Gastroesophageal sphincter (tissue), 4 donors: ENCODE measurements at places on chromosomes 2 and 18.

GRCh38 chr18:78679031-78679430, 300.6 kb upstream of the SALL3 start:
- ATAC-seq: no peak

- no peak for ATAC-seq
Observed at GRCh38 chr18:76558881-76559667, 64.0 kb upstream of the ZNF516 start.

DNA sequence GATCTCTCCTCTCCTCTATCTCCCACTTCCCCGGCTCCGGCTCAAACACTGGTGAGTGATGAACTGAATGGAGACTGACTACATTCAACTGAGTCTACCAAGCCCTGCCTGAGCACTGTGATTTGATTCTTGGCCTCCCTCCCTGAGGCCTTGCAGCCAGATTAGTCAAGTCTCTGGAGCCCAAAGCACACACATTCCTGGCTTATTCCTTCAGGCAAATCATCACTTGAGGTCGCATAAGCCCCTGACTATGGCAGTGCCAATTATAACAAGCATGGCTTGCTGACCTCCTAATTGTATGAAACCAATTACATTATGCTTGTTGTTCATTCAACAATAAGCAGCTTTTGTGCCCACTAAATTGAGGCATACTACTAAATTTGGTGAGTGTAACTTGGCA, 34.6 kb downstream of the EFEMP1 start:
- ATAC-seq: no peak

DNA sequence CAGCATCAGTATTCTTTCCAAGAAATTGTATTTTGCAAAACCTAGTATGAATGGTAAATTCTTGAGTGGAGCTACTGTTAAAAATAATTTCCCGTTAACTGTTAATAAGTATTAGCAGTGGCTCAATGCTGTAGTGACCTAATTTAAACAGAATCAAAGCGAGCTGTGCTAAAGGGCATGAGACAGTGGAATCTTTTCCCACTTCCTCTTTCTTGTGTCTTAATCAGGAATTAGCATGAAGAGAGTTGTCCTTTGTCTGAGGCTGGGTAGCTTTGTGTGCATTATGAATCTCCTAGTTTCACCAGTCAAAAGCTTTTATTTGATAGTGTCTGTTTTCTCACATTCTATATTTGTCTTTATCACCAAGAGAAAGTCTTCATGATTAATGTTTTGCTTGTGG, 298.8 kb upstream of the GCFC2 start:
- ATAC-seq: no peak

DNA sequence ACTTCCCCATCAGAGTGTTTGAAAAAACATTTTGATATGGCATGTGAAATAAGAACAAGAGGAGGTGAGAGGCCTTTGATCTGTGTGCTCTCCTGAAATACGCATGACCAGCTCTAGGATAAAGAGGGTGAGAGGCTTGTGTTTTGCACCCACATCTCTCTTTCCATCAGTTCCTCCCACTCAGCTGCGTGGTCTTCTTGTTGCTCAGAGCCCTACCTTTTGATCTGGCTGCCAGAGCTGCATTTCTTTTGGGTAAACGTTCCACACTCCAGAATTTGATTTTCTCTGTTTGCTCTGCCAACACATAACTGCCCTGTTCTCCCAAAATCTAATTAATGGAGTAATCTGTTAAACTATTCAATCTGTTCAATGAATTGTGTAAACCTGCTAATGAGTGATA, 72.0 kb upstream of the FN1 start:
- no peak for ATAC-seq

GRCh38 chr2:206049392-206049791, 36.6 kb downstream of the INO80D start:
- no peak for ATAC-seq

DNA sequence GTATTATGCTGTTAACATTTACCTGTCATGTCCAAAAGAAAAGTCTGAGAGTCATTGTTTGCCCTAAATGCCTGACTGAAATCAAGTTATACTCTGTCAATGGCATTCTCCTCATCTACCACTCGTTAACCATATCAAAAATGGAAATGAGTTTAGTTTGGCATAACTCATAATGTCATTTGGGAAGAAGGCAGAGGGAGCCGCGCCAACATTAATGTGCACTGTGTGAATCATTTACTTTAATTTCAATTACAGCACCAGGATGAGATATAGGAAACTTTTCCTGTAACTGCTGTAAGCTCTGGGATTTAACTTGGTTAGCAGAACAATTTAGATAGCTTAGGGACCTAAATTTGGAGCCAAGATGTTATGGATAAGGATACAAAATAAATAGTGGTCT, 871.2 kb upstream of the POU3F3 start:
- no peak for ATAC-seq

DNA sequence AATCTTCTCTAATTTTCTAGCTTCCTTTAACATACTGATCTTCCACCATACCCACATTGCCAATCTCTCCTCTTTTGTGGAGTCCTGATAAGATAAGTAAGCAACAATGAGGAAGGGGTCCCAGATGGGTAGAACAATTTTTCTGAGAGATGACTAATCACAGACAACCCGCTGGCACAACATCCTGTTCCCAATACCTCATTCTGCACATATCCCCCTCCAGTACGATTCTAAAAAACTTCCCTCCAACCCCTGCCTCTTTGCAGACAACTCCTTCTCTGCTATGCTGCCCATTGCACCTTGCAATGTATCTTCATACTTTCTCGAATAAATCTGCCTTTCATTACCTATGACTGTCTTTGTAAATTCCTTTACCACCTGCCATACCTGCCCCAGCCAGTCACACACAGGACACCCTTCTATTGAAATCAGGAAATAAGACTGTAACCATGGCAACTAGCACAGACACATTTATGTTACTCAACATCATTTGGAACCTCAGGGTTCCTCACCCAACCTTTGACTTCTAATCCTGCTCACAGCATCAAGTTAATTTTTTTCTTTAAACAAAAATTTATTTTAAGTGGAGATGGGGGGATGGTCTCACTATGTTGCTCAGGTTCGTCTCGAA, 7.4 kb upstream of the EXOC6B start:
- no peak for ATAC-seq

- ATAC-seq: no peak
Observed at GRCh38 chr2:9497017-9497416, 22.7 kb downstream of the IAH1 start.

- ATAC-seq: no peak
Observed at GRCh38 chr2:215531284-215531683, 95.4 kb upstream of the FN1 start.

DNA sequence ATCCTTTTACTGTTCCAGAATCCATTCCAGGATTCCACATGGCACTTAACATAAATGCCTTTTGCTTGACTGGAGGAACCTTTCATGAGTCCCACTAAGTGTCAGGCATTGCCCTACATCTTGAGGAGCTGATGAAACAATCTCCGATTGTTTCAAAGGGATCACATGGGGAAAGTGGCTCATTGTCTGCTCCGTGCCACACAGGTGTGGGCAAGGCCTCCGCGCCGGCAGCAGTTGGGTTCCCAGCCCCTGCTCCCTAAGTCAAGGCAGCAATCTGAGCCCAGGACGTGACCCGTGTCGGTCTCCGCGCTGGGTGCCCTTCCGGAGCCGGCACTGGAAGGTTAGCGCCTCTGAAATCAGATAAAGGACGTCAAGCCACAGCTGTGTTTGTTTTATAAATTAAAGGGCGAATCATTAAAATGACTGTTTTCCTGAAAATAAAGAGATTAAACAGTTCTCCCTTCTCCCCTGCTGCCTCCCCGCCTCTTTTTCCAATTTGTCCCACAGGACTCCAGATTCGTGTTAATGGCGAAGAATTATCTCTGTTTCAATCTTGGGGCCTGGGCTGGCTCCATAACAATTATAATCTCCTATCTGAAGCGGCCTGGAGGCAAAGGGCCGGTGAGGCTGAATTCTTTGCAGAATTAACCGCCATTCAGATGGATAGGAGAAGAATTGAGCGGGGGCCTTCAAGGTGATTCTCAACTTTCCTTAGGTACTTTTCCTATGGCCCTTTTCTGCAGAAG, 84.3 kb upstream of the FZD7 start:
- ATAC-seq: no peak

DNA sequence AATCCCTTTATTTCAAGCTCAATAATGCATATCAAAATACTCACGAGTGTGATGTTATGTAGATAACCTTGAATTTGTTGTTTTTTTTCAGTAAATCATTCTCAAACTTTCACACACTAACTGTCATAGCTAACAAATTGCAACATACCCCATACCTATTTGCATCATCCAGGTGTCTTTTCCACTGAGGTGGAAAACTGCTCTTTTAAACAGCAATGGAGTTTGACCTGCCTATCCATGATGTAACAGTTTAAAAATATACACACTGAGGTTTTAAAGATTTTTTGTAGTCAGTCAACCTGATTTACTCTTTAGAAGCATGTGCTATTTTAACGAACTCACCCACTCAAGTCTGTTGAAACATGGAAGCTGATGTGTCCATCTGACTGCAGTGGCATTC, 298.7 kb downstream of the RND3 start:
- ATAC-seq: no peak

GRCh38 chr2:174729797-174730697, 34.2 kb downstream of the CHRNA1 start:
- ATAC-seq: peak; percentile 55

DNA sequence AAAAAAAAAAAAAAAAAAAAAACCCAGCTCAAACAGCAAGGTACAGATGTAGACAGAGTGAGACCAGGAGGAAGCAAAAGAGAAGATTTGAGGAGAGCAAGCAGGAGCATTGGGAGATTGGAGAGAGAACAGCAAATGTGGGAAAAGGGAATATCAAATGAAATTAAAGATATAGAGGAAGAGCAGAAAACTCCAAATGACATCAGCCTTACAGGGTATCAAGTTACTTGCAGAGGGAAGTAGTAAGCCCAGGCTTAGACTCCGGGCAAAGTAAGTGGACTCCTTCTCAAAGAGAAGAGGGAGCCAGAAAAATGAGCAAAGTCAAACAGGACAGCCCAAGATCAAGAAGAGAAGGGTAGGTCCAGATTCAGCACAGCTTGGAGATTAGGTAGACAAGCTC, 93.3 kb upstream of the PPP1CB start:
- ATAC-seq: no peak

DNA sequence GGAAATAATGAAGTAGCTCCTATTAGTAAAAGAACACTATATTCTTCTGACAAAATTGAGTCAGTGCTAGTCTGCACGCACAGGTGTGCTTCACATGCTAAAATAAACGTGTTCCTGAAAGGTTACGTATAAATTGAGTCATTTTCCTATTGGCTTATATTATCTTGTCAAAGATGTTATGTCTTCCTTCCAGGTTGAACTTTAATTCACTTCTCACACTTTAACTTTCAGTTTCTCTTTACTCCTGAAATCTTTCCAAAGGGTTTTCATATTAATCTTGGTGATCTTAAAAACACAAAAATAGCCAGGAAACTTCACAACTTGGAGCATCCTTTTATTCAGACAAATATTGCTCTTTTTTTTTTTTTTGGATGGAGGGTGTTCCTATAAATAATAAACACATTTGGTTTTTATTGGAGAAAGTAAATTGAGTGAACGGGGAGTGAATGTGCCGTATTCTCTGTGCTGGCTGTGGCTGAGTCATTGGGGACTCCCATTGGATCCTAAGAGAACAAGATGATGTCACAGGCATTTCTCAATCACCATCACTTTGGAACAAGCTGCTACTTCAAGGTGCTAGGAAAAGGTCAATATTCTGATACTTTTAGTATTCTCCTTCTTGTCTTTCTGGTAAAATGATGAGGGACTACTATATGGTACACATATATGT, 150.2 kb upstream of the SPATS2L start:
- ATAC-seq: peak; percentile 85

GRCh38 chr2:157489983-157490382, 46.1 kb upstream of the CYTIP start:
- no peak for ATAC-seq

- ATAC-seq: no peak
Observed at GRCh38 chr2:26742048-26742770, 21.9 kb upstream of the SLC35F6 start.

- ATAC-seq: no peak
Observed at GRCh38 chr2:126914811-126915500, 16.3 kb downstream of the TEX51 start.

- no peak for ATAC-seq
Observed at GRCh38 chr2:158633261-158633660, 161.9 kb upstream of the DAPL1 start.

DNA sequence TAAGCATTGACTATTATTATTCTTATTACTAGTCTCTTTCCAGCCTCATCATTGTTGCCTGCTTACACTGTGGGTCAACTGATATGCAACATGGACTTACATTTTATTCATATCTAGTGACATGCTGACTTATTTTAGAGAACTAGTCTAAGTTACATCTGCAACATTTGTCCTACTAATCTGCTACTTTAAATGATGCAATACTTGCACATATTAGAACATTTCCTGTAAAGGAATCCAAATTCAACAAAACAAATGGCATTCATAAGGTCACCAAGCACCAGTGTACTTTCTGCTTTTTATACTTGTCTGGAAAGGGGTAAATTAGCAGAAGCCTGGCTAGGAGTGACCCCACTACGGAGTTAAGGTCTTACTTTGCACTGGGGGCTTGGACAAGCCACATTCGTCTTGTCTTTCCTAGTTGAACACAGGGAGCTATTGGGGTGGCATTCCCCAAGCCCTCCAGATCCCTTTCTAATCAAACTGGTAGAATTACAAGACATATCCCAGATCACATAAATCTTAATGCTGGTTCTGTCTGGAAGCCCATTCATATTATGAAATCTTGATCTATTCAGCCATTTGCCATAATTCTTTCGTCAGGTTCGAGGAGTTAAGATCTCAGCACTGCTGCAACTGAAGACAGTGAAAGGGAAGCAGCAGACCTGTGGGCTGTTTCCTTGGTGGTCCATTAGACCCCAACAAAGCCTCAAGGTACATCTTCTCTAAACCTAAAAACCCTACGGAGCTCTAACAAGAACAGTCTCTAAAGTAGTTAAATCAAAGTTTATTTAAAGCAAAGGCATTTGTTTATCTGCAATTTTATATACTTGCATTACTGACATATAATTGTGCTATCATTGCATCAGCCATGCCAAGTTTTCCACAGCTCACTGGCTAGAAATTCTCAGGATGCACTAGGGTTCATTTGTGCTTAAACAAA, 49.9 kb upstream of the RTN4 start:
- ATAC-seq: peak; percentile 68

GRCh38 chr2:85475799-85476490, 57.4 kb downstream of the SH2D6 start:
- ATAC-seq: no peak

GRCh38 chr2:152132306-152132705, 33.5 kb upstream of the CACNB4 start:
- no peak for ATAC-seq

GRCh38 chr2:32752205-32752604, 124.4 kb downstream of the TTC27 start:
- no peak for ATAC-seq

GRCh38 chr2:13433954-13434353, 717.2 kb downstream of the TRIB2 start:
- no peak for ATAC-seq

GRCh38 chr18:55900380-55900779, 312.4 kb upstream of the TCF4 start:
- no peak for ATAC-seq
